ENCODE measurements at places on chromosomes 3 and 15.

- DNase-seq, result no peak
Observed at GRCh38 chr3:194736277-194736895, 50.7 kb downstream of the FAM43A start.

GRCh38 chr15:42071717-42072116 is 22.6 kb downstream of the PLA2G4D start:
- DNase-seq, result no peak

DNA sequence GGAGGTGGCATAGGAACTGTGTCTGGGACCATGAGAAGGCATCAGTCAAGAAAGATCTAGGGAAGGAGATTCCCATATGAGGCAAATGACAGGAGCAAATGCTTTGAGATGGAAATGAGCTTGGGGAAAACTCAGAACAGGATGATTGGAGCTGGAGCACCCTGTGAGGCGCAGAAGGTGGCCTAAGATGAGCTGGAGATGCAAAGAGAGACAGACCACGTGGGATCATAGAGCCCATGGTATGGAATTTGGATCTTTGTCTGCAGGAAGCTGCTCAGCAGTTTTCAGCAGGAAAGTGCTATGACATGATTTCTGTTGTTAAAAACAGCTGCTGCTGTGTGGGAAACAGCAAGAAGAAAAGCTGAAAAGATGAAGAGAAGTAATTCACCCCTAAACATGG is 310.6 kb downstream of the MAGI1 start:
- no peak for DNase-seq

- no peak for DNase-seq
Observed at GRCh38 chr3:195186041-195186709, 84.8 kb downstream of the XXYLT1 start.

GRCh38 chr3:169527507-169527906 is 136.0 kb downstream of the MECOM start:
- DNase-seq, result no peak

- DNase-seq, result no peak
Observed at GRCh38 chr15:77406846-77407245, 13.1 kb downstream of the PEAK1 start.

GRCh38 chr3:26345613-26346012 is 277.0 kb upstream of the LRRC3B start:
- no peak for DNase-seq

DNA sequence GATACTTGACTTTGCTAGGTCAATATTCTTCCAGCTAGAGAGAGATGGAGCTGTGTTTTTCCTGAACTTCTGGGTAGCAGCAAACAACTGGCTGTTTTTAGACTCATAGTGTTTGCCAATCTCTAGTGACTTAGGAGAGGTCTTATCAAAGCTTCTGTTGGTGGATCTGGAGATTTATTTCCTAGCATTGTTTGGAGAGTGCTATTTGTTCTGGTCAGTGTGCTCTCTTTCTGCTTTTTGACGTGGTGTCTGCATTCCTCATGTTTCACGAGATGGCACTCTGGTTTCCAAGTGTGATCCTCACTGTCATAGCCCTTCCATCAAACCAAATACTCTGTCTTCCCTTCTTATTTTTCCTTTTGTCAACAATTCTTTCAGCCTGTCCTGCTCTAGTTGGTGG is 88.6 kb upstream of the DAZL start:
- no peak for DNase-seq

GRCh38 chr15:33971811-33972210 is 3.5 kb downstream of the CHRM5 start:
- no peak for DNase-seq

DNA sequence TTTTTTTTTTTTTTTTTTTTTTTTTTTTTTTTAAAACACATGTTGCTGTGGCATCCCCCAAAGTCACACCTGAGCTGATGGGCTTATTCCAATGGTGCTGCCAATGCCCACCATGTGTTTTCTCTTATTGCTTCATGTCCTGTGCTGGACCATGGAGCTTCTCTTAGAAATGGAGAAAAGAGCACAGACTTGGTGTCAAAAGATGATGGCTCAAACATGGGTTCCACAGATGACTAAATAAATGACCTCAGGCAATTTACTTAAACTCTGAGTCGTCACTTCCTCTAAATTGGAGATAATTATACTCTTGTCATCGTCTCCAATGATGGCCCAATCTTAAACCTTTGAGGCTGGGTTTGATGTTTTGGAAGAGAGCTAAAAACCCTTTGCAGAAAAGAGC is 28.1 kb downstream of the CHST2 start:
- DNase-seq, result no peak
